ENCODE measurements at places on chromosomes 3 and 15.

GRCh38 chr3:100401674-100402041 is 319 bp downstream of the LNP1 start:
- DNase-seq, result peak; percentile 34

GRCh38 chr3:140068494-140069017 is 133.6 kb downstream of the CLSTN2 start:
- no peak for DNase-seq

- no peak for DNase-seq
Measured at GRCh38 chr3:102255736-102256135, 179.1 kb upstream of the ZPLD1 start.

DNA sequence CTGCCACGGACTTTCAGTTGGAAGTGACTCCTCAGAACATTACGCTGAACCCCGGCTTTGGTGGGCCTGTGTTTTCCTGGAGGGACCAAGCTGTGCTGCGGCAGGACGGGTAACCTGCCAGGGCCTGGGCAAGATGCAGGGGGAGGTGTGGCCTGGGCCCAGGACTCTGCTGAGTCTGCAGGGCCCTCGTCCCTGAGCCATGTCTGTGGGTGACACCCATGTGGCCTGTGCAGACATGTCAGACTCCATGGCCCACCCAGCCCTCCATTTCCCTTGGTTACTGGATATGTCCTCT is 4.9 kb upstream of the ITIH3 start:
- DNase-seq, result no peak

- peak; percentile 39 for DNase-seq
Measured at GRCh38 chr15:74383695-74384565, 16.5 kb upstream of the CYP11A1 start.

DNA sequence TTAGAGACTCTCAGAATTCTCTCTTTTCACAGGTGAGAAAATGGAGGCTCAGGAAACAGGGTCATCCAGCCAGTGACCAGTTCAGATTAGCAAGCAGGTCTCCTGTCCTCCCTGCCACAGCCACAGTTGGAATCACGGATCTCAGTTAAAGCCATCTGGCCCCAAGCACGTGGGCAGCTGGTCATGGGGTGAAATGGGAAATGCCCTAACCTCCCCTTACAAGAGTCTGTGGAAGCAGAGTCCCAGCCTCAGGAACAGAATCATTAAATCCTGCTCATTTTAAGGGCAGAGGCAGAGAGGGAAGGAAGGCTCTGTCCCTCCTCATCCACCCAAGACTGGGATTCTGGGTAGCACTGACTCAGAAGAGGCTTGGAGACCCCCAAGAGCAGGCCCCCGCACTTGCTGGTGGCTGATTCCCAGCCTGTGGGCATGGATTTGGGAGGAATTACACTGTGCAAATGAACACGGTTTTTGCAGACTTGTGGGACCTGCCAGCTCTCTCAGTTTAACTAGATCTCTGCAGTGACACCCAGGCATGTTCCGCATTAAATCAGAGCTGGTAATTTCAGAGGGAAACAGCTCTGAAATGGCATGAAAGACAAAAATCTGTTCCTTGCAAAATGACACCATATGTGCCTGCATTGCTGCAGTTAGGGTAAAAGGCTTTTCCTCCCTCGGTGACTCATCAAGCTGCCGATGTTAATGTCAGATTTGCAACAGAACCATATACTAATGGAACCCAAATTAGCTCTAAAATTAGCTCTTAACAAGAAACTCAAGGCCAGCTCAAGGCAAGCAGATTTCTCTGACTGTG is 89.0 kb downstream of the BDH1 start:
- no peak for DNase-seq

- DNase-seq, result no peak
Measured at GRCh38 chr3:141383555-141384129, 15.3 kb downstream of the ZBTB38 start.

DNA sequence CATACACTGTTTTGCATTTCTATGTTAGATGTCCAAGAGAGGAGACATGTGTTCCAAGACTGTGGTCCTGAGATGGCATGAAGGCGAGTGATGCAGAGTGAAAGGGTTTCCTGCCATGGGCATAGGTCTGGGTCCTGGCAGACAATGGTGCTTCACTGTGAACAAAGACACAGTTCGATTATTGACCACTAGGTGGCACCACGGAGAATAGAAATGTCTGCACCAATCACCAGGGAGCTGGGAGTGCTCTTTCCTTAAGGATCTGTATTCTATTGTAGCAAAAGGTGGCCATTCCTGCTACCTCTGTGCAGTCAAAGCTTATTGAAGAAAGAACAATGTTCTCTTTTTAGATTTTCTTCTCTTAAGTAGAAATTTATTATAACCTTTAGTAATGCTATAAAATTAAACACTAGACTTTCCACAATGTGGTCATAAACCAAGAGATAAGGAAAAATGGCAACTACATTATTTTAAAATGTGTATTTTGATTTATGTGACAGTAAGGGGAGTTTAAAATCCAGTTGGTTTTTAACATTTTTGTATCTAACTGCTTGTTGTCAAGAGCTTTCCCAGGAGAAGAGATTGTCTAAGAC is 88.7 kb downstream of the GABRG3 start:
- no peak for DNase-seq
